ENCODE measurements at places on chromosomes 4 and X.

DNA sequence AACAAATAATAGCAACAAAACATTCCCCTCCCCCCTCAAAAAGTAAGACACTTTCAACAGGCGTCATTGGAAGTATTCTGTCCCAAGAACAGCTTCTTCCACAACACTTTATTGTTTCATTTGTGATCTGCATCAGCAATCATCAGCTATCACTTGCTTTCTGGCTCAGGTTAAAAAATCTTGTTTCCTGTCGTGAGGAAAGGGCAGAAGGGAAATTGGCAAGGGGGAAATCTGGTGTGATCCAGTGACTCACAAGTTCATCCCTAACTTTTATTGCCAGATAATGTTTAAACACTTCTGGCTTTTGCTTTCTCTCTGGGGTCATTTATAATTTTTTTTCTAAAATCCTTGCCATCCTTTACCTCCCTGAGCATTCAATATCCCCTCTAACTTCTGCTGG lies 247.4 kb upstream of the GIMD1 start:
- DNase-seq = no peak

DNA sequence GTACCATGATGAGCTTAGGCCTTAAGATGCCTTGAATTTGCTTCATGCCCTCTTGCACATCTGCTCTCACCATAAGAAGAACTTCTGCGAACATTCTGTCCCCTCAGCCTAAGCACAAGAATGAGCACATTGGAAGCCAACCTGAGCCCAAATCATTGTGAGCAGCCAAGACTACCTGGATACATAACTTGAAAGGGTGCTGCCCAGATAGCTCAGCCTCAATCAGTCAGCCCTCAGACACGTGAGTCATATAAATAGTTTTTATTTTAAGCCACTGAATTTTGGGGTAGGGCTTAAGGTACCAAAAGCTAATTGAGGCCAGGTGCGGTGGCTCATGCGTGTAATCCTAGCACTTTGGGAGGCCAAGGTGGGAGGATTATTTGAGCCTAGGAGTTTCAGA lies 27.5 kb upstream of the BBS12 start:
- no peak for DNase-seq

DNA sequence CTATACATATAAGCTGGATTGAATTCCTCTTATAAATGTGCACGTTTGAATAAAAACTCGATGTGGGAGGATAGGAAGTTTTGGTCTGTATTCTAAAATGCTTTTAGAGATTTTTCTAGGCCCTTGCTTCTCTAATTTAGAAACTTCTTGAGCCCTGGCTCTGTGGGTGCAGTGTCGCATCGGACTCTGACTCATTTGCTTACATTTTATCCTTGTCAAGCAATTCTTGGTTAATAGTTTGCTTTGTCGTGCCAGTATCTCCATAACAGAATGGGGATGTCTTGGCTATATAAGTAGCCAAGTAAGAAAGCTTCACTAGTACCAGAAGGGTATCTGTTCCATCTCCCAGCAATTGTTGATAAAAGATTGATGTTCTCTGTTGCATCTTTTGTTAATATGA lies 10.7 kb downstream of the SGMS2 start:
- no peak for DNase-seq

GRCh38 chrX:99271641-99272040 lies 1138.4 kb downstream of the PCDH19 start:
- no peak for DNase-seq

GRCh38 chrX:123835661-123836371 lies 24.0 kb upstream of the XIAP start:
- peak; percentile 38 for DNase-seq

- no peak for DNase-seq
Observed at GRCh38 chr4:74159143-74159709, 1.3 kb downstream of the MTHFD2L start.

DNA sequence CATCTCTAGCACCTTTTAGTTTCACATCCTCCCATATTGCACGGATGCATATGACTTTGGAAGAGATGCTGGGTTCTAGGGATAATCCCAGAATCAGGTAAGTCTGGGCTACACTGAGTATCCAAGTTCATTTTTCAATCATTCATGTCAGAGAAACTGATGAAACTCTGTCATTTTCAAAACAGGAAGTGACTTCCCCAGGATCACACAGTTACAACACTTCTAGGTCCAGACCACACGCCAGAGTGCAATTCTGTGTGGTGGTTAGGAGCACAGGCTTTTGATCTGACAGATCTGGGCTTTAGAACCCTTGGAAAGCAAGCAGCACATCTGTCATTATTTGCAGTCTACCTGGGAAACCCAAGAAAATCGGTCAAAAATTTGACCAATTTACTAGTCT lies 52.1 kb upstream of the CDKN2AIP start:
- no peak for DNase-seq

- DNase-seq = no peak
Observed at GRCh38 chr4:111639876-111640275, 505.4 kb upstream of the FAM241A start.

- no peak for DNase-seq
Observed at GRCh38 chr4:187903106-187903505, 92.5 kb upstream of the ZFP42 start.

DNA sequence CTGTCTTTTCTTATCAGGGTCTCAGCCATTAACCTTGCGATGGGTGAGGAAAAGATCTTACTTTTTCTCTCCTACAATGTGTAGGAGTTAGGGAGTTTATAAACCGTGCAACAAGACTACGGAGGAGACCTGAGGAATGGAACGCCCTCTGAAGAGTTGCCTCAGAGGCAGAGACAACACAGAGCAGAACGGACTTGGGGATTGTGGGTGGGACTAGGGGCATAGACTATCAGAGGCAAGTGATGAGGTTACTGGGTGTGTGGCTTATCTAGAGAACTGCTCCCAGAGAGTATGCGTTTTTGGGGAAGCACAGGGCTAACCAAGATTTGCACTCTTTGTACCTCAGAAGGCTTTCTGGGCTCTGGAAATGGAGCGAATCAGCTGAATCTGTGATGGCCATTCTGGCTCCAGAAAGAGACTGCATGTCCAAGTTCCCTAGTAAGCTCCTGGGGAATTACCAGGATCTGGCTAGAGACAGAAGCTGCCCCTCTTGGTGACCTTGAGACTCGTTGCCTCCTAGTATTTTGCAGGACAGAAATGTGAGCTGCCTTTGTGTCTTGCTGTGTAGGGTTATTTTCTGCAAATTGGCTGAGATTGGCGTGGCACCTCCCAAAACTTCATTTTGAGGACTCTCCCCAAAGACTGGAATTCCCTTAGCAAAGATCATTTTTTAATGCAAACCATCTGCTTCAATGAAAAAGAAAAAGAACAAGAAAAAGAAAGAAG lies 118.9 kb downstream of the ARSF start:
- no peak for DNase-seq

DNA sequence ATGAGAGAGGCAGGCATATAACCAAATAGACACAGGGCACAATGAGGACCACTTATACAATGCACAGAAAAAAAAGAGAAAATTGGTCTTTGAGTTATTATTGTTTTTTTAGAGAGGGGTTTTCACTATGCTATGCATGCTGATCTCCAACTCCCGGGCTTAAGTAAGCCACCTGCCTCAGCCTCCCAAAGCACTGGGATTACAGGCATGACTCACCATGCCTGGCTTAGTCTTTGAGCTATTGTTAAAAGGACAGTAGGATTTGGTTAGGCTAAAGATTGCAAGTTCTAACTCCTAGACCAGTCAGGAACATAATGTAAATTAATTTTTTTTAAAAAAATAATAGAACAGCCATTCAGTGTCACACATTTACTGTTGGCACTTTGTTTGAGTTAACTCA lies 340.1 kb downstream of the GPAT3 start:
- DNase-seq = no peak

DNA sequence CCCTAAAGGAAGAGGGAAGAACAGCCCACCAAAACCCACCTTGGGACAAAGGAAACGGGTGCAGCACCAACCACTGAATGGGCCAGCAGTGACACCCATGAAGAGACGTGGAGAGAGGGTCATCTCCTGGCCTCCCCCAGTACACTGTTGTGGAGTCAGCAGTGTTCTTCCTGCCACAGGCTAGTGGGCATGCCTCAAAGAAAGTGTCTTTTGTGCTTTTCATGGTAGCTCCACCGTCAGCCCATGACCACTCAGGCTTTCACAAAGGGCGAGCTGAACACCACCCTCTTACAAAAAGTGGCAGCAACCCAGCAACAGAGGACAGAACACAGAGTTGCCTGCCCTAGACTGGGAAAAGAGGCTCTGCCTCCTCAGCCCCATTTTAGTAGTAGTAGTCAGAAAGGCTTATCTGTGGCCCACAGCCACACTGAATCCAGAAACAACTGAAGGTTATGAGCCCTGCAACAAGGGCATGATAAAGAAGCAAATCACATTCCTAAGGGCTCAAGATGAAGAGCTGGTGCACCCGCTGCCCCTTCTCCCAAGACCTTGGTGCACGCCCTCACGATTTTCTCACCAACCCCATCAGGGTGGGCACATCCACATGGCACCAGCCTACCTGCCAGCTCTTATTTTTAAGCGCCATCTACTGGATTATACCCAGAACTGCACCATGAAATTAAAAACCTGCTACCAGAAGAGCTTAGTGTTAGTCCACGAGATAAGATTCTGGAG lies 53.1 kb downstream of the RAB28 start:
- no peak for DNase-seq

DNA sequence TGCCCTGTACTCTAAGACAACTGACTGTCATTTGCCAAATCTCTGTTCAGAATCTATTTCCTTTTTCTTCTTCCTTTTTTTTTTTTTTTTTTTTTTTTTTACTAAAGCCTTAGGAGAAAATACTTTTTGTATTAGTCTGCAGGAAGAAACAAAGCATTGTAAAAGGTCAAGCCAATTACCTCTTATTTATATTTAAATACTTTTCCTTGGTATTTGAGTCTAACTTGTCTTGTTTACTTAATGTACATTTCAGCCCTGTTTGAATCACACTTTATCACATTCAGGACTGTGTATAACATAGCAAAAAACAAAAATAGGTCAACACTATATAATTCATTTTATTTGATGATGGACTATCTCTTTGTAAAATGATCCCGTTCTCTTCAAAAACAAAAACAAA lies 262.2 kb downstream of the RPA4 start:
- DNase-seq = no peak

DNA sequence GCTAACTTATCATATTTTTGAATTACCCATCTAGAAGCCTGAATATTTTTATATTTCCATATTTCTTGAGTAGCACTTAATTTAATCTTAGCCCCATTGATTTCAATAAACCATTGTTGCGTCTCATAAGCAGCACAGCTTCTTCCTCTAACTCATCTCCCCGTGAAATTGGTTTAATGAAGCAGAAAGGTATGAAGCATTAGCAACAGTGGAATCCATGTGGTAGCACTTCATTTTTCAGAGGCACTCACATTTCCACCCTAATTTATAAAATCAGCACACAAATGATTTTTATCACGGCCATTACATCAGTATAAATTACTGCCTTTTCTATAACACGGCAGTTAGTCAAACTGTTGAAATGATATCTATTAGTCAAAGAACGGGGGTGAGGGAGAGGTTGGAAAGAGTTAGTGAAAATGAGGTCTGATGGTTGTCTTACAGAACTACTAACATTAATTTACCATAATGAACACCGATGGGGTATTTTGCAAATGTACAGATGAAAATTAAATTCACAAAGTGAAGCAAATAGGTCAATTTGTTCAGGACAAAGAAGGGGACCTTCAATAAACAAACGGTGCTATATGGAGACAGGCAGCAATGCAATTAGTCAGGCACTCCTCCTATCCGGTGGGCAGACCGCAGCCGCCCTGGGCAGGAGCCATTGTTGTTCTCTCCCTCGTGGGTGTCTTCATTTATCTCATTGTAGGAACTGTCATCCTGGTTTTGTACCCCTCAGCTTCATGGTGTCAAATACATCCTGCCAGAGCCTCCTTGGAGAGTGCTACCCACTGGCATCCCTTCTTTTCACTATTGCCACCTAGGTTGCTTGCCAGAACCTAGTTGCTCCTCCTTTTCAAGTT lies 205.7 kb downstream of the SOX3 start:
- no peak for DNase-seq

DNA sequence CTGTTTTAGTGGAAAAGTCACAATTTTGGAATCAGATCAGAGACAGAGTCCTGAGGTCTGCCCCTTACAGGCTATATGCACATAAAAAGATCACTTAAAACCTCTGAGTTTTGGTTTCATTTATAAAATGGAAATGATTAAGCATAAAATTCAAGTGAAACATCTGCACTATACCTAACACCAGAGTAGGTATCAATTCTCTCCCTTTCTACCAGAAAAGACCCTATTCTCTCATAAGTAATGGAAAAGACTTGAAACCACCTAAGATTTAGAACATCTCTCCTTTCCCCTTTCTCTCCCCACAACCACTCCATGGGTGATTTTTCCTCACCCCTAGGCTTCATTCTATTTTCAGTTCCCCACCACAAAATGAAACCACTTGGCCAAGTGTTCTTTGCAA lies 907 bp downstream of the LHFPL1 start:
- DNase-seq = no peak

GRCh38 chr4:37689353-37690095 lies 3.3 kb upstream of the RELL1 start:
- DNase-seq = no peak

- peak; percentile 32 for DNase-seq
Observed at GRCh38 chrX:68511255-68511654, 12.4 kb downstream of the YIPF6 start.

GRCh38 chr4:185716141-185716551 lies 95.8 kb downstream of the SORBS2 start:
- DNase-seq = no peak

DNA sequence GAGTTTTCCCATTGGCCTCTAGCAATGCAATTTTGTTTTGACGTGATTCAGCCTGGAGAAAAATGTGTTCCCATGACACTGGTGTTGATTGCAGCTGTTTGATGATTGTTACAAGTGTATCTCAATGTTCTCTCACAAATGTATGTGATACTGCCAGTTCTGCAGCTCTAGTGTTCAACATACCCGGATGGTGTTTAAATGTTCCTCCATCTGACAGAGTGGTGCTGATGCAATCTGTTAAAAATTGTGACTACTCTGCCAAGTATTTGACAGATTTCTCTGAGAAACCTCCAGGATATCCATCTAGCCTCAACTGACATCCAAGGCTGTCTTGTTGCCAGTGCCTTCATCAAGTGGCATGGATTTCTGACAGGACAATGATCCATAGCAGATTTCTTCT lies 657.2 kb upstream of the DIAPH2 start:
- no peak for DNase-seq

DNA sequence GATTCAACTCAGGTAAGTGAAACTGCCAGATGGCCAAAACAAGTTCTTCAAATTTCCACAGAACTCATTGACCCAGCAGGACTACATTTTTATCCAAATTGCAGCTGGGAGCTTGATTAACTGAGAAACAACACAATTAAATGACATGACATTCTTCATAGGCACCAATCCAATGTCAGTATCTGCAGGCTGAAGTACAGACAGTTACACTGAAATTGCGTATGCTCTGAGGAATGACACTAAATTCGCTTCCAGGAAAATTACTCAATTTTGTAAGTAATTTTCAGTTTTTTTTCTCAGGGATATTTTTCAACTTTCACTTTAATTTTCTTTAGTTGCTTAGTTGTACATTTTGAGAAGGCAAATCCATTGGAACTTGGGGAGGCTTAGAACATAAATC lies 4.5 kb downstream of the C1GALT1C1 start:
- DNase-seq = no peak

All from stimulated activated CD8-positive, alpha-beta memory T cell treated with anti-CD3 and anti-CD28 coated beads, Interleukin-4, amount 100 ng/mL, for 48 hours (primary cell).